ENCODE measurements at places on chromosomes 2 and 18.

GRCh38 chr2:154032220-154032619 is 160.5 kb downstream of the GALNT13 start:
- DNase-seq = no peak

- DNase-seq = no peak
These were observed 43.7 kb downstream of the TWIST2 start for GRCh38 chr2:238891457-238892203.

DNA sequence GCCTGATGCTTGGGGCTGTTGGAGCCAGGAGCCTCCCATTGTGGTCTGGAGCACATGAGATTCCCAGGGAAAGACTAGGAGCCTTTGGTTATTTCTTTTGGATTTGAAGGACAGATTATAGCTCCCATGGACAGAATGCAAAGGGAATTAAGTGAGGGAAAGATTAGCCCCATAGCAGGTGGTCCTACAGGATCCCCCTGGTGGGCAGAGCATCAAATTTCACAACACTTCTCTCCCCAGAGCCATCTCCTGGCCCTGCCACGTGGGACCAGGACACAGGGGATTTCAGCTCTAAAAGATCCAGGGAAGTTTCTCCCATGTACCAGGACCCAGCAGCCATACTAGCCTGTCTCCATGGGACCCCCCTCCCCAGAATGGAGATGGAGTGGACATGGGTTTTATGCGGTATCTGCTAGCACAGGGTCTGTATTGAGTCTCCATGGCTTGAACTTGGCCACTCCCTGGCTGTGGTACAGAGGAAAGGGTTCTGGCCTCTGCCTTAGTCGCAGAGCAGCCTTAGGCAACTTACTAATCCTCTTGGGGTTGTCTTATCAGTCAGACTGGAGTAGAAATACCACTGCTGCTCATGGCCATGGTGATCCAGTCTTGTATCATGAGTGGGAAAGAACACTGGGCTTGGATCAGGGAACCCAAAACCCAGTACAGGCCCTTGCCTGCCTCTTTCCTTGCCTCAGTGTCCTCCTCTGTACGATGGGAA is 6.8 kb upstream of the PLB1 start:
- DNase-seq = no peak

DNA sequence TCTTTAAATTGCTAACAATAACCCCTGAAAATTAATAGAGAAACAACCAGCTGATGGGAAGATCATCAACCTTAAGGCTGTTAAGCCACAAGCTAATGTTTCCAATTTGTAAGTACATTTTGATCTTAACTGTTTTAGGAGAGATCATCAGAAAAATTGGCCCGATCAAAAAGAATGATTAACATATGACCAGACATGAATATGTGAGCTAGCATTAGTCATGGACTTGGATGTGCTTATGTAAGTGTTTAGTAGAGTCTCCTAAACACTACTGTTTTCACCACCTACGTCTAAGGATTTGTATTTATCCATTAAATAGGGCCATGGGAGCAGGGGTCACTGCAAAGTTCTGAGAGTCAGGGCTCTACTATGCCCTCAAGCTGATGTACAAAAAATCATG is 4.3 kb downstream of the LMAN1 start:
- DNase-seq = no peak

- no peak for DNase-seq
These were observed 52.9 kb downstream of the EPB41L3 start for GRCh38 chr18:5490753-5491480.

DNA sequence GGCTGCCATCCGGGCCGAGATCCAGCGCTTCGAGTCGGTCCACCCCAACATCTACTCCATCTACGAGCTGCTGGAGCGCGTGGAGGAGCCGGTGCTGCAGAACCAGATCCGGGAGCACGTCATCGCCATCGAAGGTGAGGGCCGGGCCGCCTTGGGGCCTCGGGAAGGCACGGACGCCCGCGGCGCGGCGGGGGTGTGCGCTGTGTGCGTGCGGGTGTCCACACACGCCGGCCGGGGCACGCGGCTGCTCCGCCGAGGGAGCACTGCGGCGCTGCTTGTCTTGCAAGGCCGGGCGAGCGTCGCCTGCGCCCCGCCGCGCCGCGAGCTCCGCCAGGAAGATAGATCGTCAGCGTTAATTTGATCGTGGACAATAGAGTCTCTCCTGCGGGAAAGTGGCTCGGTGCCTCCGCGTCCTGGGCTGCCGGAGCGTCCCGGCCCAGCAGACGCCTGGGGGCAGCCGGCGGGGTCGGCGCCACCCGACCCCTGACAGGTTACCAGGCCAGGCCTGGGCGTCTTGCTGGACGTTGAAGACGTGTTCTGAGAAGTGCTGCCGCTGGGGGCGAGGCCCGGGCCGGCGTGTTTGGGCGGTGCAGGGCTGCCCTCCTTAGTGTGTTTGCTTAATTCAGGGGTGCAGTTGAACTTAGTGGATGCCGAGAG is 1.0 kb downstream of the AGAP1 start:
- peak; percentile 76 for DNase-seq

DNA sequence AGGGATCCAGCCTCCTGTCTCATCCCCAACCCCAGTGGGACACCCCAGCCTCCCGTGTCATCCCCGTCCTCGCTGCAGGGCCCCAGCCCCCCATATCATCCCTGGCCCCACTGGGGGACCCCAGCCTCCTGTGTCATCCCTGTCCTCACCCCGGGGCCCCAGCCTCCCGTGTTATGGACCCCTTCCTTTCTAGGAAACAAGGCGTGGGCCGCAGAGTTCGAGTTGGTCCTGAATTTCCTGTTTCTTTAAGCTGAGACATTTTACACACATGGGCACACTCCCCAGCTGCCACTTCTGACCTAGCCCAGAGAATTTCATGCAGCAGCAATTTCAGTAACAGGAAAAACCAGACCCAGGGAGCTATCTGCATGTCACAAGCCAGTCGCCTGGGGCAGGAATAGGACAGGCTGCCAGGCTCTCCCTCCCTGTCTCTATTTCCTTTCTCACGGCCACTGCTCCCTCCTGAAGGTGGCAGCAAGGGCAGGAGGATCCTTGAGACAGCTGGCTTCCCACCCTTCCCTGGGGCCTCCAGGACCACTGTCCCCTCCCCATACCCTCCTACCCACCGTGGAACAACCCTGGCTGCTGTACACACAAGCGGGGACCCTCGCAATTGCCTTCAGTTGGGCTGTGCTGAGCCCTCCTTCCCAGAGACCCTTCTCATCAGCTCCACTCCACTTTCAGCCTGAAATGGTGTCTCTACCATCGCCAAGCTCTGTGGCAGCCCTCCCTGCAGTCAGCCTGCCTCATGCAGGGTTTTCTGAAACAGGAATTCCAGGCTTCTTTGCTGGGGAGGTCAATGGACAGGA is 141.9 kb upstream of the ID2 start:
- peak; percentile 79 for DNase-seq
